ENCODE measurements at places on chromosomes 16 and 17.
A peak's percentile ranks its signal among the peaks of the same experiment; 100 is the strongest.

DNA sequence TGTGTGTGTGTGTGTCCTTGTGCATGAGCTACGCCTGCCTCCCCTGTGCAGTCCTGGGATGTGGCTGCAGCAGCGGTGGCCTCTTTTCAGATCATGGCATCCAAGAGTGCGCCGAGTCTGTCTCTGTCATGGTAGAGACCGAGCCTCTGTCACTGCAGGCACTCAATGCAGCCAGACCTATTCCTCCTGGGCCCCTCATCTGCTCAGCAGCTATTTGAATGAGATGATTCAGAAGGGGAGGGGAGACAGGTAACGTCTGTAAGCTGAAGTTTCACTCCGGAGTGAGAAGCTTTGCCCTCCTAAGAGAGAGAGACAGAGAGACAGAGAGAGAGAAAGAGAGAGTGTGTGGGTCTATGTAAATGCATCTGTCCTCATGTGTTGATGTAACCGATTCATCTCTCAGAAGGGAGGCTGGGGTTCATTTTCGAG lies 22.5 kb downstream of the STAT5A start:
- peak; percentile 48 for DNase-seq

DNA sequence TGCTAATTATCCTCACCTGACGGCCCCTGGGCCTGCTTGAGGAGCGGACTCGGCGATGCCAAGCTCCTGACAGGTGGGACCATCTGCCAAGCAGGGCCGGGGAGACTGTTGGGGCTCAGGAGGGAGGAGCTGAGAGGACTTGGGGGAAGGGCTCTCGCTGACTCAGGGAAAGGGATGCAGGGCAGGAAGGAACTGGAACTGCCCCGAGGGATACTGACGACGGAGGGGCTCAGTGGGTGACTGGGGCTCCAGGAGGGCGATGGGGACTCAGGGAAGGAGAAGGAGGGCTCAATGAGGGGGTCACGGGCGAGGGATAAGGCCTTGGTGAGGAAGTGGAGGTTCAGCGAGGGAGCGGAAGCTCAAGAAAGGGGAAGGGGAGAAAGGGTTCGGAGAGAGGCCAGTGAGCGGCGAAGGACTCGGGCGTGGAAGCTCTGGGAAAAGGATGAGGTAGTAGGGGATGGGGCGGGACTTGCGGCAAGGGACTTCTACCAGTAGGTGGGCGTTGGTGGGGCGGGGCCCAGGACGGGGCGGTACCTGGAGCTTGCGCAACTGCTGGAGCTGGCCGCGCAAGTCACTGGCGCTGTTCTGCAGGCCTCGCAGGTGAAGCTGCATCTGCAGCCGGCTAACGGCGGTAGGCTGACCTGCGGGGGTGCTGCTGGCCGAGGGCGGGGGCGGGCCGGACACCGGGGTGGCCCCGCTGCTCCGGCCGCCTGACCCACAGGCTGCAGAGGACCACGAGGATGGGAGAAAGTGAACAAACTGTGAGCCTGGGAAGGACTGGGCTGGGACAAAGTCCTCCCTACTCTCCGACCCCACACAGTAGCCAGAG lies 46.5 kb downstream of the SRCIN1 start:
- DNase-seq = peak; percentile 96

GRCh38 chr16:64238571-64238970 lies 883.3 kb downstream of the CDH11 start:
- no peak for DNase-seq

DNA sequence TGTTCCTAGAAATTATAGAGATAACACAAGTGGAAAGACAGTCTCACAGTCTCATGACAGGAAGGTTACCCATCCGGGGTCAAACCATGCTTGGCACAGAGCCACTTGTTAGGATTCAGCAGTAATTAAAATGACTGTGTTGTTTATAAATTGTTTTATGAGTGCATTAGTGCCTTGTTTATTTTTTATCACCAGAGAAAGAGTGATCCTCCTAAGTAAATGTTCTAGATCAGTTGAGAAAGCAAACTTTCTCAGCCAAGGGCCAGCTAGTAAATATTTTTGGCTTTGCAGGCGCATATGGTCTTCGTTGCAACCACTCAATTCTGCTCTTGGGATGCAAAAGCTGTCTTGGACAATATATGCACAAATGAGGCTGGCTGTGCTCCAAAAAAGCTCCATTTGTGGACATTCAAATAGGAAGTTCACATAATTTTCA lies 253.9 kb upstream of the CACNG5 start:
- no peak for DNase-seq

DNA sequence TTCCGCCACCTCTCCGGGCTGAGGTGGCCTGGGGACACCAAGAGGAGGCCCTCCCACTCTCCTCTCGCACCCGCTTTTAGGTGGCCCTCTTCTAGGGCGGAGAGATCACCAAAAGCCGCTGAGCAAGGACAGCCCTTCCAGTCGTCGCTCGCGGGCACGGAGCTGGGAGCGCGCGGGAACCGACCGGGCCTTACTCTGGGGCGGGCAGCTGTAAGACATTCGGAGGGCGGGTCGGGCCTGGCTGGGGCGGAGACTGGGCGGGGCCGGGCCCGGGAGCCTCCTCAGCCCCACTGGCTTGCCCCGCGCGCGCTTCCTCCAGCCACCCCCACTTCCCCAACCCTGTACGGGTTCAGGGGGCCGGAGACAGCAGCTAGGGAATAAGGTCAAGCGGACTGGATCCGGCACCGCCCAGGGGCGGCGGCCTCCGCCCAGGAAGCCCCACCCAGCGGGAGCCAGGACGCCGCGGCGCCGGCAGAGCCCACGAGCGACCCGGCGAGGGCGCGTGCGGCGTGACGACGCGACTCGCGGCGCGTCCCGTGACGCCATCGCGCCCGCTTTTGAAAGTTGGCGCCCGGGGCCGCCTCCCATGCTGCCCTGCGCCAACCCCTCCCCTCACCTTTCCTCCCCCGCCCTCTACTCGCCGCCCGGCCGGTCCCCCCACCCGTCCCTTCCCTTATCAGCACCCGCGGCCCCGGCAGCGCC lies 351 bp upstream of the CTCF start:
- peak; percentile 96 for DNase-seq

DNA sequence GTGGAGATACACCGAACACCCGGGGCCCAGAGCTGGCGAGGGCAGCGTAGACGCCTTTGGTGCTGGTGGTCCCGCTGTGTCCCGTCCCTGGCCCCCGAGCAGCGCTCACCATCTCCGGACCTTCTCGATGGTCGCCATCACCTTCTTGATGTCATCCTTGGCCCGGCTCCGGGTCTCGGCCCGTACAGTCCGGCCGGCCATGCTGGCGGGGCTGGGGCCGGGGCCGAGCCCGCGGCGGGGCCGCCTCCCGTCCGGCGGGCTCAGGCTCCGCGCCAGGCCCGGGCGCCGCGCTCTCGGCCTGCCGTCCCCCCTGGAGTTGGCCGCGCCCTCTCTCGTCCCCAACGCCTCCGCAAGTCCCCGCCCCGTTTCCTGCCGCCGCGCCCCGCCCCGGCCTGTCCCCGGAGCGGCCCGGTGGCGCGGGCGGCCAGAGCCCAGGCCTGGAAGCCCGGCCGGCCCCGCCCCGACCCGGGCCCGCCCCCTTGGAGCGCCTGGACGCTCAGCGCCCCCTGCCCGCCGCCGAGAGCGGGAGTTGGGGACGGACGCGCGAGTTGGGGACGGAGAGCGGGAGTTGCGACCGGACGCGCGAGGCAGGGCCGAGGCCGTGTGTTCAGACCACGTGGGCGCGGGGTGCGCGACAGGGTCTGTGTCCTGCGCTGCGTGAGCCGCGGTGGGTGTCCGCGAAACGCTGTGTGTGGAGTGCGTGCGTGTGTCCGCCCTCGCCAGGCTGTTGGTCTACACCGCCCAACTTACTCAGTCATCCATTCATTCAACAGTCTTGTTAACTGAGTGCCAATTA lies at the start of gene BCL7C:
Gene BCL7C, minus strand, starts transcription at position 334 of the 796 bp plus-strand sequence. Its CDS starts 133 bp downstream, at position 201.
- peak; percentile 81 for DNase-seq

GRCh38 chr16:88382491-88383400 lies at the start of gene ZNF469:
Gene ZNF469, plus strand, starts transcription at chr16:88382959. Its CDS starts 44,512 bp downstream, at chr16:88427471.
- peak; percentile 10 for DNase-seq

DNA sequence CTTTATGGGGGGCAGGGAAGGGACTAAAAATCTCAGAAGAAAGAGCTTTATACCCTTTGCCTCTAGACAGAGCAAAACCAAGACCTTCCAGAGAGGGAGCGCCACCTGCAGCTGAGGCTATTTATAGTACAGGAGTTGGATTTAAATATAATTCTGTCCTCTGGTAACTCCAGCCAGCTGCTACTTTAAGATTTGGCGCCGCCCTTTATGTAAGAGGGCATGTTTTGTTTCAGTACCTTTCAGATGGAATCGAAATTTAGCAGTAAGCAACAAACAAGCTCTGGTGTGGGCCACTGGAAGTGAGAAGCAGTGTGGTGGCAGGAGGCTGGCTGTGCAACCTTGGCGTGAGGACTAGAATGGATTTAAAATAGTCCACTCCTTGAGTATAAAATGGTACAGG lies 5.2 kb upstream of the GUCY2D start:
- peak; percentile 25 for DNase-seq

GRCh38 chr17:10640475-10640874 lies 16.6 kb downstream of the MYH3 start:
- DNase-seq = no peak

DNA sequence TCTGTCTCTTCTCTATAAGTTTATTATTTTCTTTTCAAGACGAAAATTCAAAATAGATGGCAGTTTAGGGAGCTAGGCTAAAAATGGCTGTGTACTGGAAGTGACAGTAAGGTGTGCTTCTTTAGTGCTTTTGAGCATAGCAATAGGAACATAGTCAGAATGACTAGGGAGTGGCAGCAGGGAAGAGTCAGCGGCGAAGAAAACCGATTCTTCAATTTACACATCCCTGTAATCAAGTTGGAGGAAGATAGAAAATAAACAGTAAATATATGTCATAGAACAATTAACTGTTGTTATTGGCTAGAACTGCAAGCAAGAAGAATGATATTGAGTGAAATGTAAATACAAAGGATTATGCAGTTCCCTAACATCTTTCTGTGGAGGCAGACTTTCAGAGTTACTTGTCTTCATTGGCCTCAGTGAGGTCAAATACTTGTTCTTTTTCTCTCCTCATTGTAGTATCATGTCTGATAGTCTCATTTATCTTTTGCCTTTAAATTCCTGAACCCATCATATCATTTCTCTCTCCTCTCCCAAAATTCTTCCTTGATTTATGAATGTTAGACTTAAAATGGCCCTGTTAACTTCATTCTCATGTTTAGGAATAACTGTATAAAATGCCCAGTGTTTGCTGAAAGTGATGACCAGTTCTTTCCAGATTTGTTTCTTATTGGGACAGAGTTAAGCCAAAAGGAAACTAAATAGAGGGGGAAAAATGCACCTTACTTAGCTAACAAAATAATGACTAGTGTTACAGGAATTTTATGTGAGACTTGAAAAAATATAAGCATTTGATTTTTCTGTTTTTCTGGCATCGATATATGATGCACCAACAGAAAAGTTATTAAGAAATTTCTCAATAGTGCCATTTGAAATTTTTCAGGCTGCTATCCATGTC lies 211.4 kb downstream of the BCAS3 start:
- DNase-seq = no peak

DNA sequence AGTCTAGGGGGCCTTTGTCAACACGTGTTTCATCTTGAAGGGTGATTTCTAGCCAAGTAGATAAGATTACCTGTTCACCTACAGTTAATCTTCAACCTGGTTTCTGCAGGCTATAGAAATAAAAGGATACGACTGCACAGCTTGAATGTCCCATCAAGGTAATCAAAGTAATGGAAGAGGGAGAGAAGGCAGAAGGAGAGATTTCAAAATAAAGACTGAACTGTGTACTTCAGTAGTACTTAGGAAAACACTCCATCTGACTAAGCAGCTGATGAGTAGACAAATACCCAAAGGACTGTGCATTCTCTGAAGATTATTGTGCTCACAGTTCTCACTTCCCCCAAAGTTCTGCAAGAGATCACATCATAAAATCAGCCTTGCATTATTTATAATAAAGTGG lies 5.8 kb upstream of the RFFL start:
- no peak for DNase-seq

- no peak for DNase-seq
Measured at GRCh38 chr17:40912486-40913210, 24.8 kb downstream of the KRT23 start.

- no peak for DNase-seq
Measured at GRCh38 chr16:27226476-27226875, 23.1 kb downstream of the KDM8 start.

- no peak for DNase-seq
Measured at GRCh38 chr17:12256380-12256995, 235.8 kb downstream of the MAP2K4 start.

DNA sequence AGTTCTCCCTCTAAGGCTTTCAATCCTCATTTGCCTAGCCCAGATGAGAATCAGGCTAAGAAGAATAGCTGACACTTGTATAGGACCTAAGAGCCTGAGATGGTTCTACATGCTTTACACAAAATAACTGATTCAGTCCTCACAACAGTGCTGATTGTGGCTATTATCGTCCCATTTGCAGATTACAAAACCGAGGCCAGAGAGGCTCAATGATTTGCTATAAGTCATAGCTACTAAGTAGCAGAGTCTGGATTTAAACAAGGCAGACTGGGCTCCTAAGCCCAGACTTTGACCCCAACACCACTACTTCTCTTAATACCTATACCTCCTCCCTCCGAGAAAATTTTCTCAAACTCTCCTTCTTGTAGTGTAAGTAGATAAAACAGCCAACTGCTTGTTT lies 23.1 kb downstream of the ABCC12 start:
- DNase-seq = no peak

DNA sequence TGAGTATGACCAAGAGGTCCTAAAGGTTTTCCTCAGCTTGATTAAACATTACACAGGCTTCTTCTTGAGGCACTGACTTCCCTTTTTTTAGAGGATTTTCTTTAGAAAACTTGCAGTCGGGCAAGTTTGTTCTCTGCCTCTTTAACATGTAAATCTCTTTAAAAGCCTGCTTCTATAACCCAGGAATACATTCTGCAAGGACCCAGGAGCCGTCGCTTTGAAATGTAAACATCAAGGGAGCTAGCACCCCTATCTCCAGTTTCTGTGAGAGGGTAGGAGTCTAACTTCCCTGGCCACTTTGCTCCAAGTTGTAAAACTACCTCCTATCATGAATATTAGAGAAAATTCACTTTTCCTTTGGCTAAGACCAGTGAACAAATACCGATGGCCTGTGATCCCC lies 201.5 kb upstream of the CPHXL start:
- no peak for DNase-seq

DNA sequence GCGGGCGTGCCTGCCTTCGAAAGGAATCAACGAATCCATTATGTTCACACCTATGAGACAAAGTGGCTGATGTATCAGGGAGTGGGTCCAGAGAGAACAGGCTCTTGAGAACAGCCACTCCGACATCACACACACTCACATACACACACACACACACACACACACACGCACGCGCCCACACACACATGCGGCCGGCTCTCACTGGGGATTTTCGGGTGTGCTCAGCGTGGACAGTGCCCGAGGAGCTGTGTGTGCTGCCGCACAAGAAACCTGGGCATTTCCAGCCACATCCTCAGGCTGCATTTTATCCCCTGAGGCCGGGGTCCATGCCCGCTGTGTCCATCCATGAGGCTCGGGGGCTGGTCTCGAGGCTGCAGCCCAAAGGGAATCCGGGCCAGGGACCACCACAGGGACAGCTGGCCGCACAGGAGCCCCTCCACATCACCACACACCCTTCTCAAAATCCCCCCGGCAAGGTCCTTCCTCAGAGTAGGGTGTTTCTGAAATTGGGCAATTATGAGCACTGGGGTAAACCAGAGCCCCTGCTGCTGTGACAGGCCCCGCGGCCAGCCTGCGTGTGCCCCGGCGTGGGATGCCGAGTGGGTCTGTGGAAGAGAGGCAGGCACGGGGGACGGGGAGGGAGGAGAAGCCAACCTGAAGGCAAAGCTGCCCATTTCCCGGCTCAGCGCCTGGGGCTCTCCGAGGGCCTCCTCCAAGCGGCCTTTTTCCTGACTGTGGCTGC lies 24.8 kb downstream of the MRM3 start:
- no peak for DNase-seq
